NT2/D1 (cell line): ENCODE measurements at places on chromosomes 7 and 10.

GRCh38 chr7:125599387-125599786, 669.8 kb upstream of the POT1 start:
- no peak for DNase-seq

GRCh38 chr10:8058274-8059111, 4.0 kb downstream of the GATA3 start:
- no peak for DNase-seq

GRCh38 chr10:30542001-30542894, 87.3 kb downstream of the LYZL2 start:
- no peak for DNase-seq

DNA sequence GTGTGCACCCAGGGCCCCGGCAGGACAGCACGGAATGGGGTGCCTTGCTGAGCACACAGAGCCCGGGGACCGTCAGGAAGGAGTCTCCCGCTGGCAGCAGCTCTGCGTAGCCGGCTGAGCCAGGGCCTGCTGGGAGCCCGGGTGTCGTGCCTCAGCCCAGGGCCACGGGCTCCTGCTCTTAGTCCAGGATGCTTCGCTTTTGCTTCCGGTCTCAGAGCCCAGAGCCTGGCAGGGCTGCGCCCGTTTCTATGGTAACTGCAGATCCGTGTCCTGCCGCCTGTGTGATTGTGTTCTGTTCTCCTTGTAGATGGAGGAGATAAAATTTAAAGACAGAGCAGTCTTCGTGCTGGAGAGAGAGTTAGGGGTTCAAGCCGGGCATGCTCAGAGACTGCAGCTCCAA, 53.7 kb upstream of the DPYSL4 start:
- no peak for DNase-seq

- peak; percentile 59 for DNase-seq
Measured at GRCh38 chr7:142298009-142298408, 40.2 kb upstream of the PRSS58 start.
